GF-D8 (cell line): ENCODE measurements at places on chromosomes 2 and 18.

DNA sequence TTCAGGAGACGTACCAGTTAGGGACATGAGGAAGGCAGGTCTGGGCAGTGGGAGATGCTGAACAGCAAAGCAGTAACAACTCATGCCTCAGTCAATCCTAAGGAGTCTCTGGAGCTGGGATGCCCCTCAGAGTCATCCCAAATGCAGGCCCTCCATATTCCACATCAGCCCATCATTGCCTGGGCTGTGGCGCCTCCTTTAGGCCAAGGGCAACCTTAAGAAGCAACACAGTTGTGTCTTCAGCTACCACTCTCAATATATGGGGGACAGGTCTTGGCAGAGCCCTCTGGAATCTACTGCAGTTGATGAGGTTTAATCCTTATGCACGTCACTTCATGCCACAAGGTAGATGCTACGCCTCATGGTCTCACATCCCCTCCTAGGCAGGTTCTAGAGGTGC, 682.0 kb upstream of the RAB6C start:
- no peak for DNase-seq

GRCh38 chr2:26982102-26982742, 11.8 kb downstream of the MAPRE3 start:
- peak; percentile 4 for DNase-seq

DNA sequence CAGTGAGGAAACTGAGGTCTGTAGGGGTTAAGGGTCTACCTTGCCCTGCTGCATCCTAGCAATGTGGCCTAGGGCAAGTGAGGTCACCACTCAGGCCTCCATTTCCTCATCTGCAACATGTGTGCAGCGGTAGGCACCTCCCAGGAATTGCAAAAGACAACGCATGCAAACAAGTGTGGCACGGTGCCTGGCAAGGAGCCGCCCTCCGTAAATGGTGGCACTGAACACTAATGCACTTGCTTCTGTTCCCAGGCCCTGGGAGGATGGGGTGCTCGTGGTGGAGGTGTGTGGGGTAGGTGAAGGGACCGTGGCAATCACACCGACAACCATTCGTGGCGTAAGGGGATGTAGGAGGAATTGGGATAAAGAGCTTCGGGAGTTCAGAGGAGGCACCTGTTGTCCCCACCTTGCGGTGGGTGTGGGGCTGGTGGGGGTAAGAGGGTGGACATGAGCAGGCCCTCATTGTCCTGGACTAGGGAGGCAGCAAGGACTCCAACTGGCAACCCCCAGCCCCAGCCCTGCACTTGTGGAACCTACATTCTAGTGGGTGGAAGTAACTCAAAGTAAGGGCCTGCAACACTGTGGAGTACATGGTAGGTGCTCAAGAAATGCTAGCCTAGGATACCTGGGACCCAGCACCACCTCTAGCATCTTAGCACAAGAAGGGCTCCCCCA, 26.0 kb downstream of the ATOH8 start:
- no peak for DNase-seq

GRCh38 chr2:113213061-113213930, 39.5 kb downstream of the PSD4 start:
- no peak for DNase-seq

- DNase-seq, result no peak
Measured at GRCh38 chr2:181459621-181460021, 2.4 kb downstream of the ITGA4 start.

DNA sequence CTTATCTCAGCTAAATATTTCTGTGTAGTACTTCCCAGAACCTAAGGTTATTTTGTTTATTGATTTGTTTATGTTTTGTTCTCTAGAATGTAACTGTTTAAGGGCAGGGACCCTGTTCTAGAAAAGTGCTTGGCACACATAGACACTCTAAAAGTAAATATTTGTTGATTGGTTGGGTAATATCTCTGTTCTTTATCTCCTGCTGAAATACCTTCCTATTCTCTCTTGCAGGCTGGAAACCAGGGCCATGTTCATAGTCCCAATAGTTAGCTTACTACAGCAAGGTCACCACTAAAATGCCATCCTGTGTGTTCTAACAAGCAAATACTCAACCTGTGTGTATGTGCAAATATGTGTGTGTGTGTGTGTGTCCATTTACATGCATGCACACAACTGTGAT, 375.6 kb upstream of the MEIS1 start:
- no peak for DNase-seq

DNA sequence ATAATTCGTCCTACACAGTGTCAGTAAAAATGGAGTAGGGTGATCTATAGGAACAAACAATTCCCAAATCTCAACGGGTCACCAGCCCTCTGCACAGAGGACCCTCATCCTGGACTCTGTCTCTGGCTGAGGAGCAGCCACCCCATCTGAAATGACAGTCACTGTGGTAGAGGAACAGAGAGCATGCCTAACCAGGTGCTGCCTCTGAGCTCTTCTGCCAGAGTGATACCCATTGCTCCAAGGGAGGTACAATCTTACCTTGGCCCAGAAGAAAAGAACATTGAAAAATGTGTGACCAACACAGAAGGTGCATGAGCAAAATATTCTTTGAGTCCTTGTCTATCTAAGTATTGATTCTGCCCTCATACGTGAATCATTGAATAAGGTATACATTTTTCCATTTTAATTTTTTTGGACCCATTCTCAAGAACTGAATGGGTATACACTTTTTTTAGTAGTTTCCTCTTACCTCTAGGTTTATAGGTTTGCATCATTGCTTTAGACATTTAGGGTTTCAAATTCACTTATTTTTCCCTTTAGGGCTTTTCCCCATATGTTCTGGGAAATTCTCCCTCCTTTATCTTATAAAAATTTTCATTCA, 8.7 kb downstream of the SP140 start:
- DNase-seq, result no peak

GRCh38 chr2:12931186-12931844, 214.6 kb downstream of the TRIB2 start:
- DNase-seq, result no peak

GRCh38 chr18:28961669-28962228, 784.8 kb upstream of the CDH2 start:
- peak; percentile 5 for DNase-seq

- DNase-seq, result peak; percentile 37
Measured at GRCh38 chr2:101921319-101921952, 70.3 kb upstream of the IL1R2 start.

DNA sequence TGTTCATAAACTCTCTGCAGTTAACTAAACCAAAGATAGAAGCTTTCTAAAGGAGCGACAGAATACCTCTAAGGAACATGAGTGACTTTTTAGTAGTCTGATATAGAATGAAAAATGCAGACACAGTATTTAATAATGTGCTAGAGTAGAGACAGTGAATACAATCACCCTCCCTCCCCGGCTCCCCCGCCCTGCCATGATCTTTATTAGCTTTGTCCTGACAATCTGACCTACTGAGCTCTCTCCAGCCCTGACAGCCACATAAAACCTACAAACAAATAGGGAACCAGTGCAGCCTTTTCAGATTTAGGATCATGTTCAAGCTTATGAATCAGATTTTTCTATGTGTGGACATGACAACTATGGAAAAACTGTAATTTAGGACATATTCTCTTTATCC, 777.6 kb upstream of the FANCL start:
- no peak for DNase-seq

GRCh38 chr2:1081451-1082225, 131.0 kb downstream of the SNTG2 start:
- DNase-seq, result no peak

DNA sequence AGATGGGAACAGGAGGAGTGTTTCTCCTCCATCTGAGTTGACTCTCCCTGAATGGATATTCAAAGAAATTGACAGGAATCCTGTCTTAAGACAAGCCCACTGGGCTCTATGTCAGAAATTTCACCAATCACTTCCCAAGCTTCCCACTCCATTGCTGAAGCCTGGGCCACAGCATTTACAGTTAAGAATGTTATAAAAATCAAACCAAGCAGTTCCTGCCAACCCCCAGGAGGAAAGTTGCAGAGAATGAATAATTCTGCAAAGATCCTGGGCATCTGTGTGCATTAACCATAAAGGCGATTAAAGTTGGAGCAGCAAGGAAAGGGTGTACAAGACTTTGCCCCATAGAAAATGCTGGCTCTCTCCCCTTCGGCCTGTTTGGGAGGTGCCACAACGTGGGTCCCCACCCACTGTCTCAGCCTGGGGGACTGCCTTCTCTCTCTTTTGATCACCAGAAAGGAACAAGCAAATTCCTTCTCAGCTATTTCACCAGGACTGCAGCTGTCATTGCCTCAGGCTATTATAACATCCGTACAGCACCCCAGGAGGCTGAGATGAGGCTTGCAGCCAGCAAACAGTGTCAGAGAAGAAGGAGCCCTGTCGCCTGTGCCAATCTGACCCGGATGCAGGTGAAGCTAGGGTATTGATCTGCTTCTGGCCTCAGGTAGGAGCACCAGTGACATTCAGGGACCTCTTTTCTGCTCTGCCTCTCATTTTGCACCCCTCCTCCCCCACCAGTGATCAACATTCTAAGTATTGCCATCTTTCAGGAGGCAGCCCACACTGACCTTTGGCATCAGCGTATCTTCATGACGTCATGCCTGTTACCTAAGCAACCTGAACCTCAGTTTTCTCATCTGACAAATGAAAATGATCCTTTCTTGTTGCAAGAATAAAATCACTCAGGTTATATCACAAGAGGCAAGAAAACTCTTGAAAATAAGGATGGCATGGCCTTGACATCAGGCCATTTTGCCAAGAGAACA, 219.0 kb downstream of the SH3BP4 start:
- DNase-seq, result no peak

- no peak for DNase-seq
Measured at GRCh38 chr2:111049792-111050640, 70.7 kb upstream of the BCL2L11 start.

DNA sequence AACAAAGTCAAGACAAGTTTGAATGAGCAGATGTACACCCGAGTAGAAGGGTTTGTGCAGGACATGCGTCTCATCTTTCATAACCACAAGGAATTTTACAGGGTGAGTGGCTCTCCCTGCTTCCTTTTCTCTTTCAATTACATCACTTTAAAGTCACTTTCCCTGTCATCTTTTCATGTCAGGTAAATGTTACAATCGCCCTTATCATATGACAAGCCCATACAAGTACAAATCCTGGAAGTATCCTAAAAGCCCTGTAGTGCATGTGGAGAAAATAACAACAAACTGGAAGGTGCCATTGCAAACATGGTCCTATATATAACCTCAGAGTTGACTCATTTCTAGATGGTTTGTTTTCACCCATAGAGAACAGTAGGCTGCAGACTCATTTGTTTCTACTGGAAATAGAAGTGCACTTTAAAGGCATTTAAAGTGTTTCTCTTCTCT, 126.0 kb downstream of the SP100 start:
- no peak for DNase-seq
